A549 treated with Hydrocortisone at 1 μM for 4 hours (cell line): ENCODE measurements at places on chromosomes 1 and 21. TPM values are rescaled to one million over a fixed set of nuclear protein-coding genes. Genes with fewer than 3 reads are reported as not detected.

Gene CR1L
- total RNA-seq = not detected in 5 replicates

Gene FCRL4
- not detected in 5 replicates for total RNA-seq

Gene OVAAL
- total RNA-seq = 0.08 to 0.15 TPM (median 0.10 TPM) in 5 replicates

Gene KCNJ9
- total RNA-seq = not detected in 5 replicates

Gene SH3BP5L
- 21.6 to 26.7 TPM (median 22.8 TPM) in 5 replicates for total RNA-seq

Gene GUCA2B
- total RNA-seq = 0.20 to 0.32 TPM (median 0.23 TPM) in 3 of 5 replicates, not detected in the others

Gene EGLN1
- 53.0 to 77.4 TPM (median 61.8 TPM) in 5 replicates for total RNA-seq
